Natural killer cell (primary cell): ENCODE measurements at places on chromosomes 6 and 20. TPM values are rescaled to one million over a fixed set of nuclear protein-coding genes. Genes with fewer than 3 reads are reported as not detected.

DNA sequence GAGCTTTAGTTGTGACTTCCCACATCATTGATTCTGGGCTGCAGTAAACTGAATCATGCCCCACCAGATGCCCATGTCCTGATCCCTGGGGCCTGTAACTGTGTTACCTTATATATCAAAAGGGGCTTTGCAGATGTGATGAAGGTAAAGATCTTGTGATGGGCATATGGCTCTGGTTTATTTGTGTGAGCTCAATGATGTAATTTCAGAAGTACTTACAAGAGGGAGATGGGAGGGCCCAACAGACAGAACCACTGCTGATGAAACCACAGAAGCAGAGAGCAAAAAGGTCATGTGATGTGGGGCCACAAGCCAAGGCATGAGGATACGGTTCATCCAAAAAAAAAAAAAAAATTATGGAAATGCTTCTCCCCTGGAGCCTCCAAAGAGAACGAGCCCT is 118.7 kb downstream of the TOX2 start:
- no peak for DNase-seq
- peaks cover 8% of the 10 kb centered on the region for H3K27me3 ChIP-seq
- H3K4me1 ChIP-seq: peaks cover 21% of the 10 kb centered on the region
- no peaks in the 10 kb centered on the region for H3K36me3 ChIP-seq

DNA sequence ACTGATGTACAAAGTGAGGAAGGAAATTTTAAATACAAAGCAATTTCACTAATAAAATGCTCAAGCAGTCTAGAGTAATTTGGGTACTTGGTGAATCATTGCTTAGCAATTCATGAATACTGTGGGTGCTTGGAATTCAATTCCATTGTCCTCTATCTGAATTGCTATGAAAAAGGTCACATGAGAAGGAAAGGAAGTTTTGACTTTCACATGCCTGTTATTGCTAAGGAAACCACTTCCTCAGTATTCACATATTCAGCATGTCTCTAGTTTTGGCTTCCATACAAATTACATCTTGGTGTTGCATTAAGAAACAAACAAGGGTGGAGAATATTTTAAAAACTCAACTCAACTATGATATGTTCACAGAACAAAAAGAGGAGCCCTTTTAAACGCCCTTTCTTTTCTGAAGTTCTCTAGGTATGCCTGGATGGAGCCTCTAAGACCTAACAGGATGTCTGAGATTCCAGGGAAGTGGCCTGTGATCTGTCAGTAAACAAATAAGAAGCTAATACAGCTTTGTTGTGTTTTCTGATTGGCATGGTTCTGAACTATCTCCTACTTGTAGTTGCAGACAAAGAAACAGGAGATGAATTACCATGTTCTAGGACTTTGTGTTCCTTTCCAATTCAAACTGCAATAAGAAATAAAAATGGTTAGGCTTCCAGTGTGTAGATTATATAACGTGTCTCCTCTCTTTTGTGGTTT is 190.4 kb downstream of the OGFRL1 start:
- H3K4me3 ChIP-seq: no peak overlapping the region
- H3K27me3 ChIP-seq: no peaks in the 10 kb centered on the region
- H3K4me1 ChIP-seq: no peaks in the 10 kb centered on the region
- H3K27ac ChIP-seq: no peak overlapping the region

CYP21A2 gene
- total RNA-seq: 0.43 TPM

SEMG1 gene
- total RNA-seq: not detected

DNA sequence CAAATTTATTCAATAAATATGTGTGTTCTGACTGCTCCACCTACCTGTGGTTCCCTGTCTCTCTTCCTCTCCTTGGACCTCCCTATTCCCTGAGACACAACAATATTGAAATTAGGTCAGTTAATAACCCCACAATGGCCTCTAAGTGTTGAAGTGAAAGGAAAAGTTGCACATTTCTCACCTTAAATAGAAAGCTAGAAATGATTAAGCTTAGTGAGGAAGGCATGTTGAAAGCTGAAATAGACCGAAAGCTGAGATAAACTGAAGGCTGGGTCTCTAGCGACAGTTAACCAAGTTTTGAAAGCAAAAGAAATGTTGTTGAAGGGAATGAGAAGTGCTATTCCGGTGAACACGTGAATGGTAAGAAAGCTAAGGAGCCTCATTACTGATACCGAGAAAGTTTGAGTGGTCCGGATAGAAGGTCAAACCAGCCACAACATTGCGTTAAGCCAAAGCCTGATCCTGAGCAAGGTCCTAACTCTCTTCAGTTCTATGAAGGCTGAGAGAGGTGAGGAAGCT is 34.1 kb downstream of the UST start:
- no peak for DNase-seq
- peaks cover 17% of the 10 kb centered on the region for H3K4me1 ChIP-seq
- peak overlapping the region; percentile 64 for H3K27ac ChIP-seq
- peak overlapping the region; percentile 12 for H3K4me3 ChIP-seq
- no peaks in the 10 kb centered on the region for H3K36me3 ChIP-seq

GATA5 gene
- not detected for total RNA-seq

- no peaks in the 10 kb centered on the region for H3K27me3 ChIP-seq
- H3K27ac ChIP-seq: peak overlapping the region; percentile 77
- H3K4me1 ChIP-seq: peaks cover 21% of the 10 kb centered on the region
- no peaks in the 10 kb centered on the region for H3K36me3 ChIP-seq
These were observed 951 bp downstream of the NRSN2 start for GRCh38 chr20:347640-348484.

GRCh38 chr6:227812-228338 is 64.4 kb upstream of the DUSP22 start:
- peaks cover 17% of the 10 kb centered on the region for H3K4me1 ChIP-seq
- no peaks in the 10 kb centered on the region for H3K36me3 ChIP-seq
- no peaks in the 10 kb centered on the region for H3K27me3 ChIP-seq
- H3K27ac ChIP-seq: no peak overlapping the region
- DNase-seq: no peak
- no peak overlapping the region for H3K4me3 ChIP-seq

DNA sequence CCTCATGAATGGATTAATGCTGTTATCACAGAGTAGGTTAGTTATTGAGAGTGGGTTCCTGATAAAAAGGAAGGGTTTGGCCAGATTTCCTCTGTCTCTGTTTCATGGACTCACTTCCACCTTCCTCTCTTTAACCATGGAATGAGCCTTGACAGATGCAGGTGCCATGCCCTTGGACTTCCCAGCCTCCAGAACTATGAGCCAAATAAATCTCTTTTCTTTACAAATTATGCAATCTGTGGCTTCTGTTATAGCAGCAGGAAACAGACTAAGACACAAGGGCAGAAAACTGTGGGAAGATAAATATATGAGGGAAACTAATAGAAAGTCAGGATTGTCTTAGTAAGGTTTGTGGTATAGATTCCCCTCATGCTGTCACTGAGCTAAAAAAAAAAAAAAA is 106.5 kb downstream of the QRSL1 start:
- no peaks in the 10 kb centered on the region for H3K36me3 ChIP-seq
- H3K27ac ChIP-seq: no peak overlapping the region
- no peaks in the 10 kb centered on the region for H3K27me3 ChIP-seq
- no peak overlapping the region for H3K4me3 ChIP-seq
- no peaks in the 10 kb centered on the region for H3K4me1 ChIP-seq

- H3K36me3 ChIP-seq: peaks cover 10% of the 10 kb centered on the region
- H3K4me1 ChIP-seq: peaks cover 33% of the 10 kb centered on the region
- H3K27ac ChIP-seq: no peak overlapping the region
- no peaks in the 10 kb centered on the region for H3K27me3 ChIP-seq
- no peak overlapping the region for H3K4me3 ChIP-seq
These were observed 76.4 kb downstream of the TRAM2 start for GRCh38 chr6:52500238-52501129.

- H3K4me3 ChIP-seq: no peak overlapping the region
- no peaks in the 10 kb centered on the region for H3K4me1 ChIP-seq
- no peaks in the 10 kb centered on the region for H3K27me3 ChIP-seq
- H3K36me3 ChIP-seq: peaks cover 44% of the 10 kb centered on the region
- no peak overlapping the region for H3K27ac ChIP-seq
These were observed 21.9 kb downstream of the SLC17A5 start for GRCh38 chr6:73631849-73632248.

DNA sequence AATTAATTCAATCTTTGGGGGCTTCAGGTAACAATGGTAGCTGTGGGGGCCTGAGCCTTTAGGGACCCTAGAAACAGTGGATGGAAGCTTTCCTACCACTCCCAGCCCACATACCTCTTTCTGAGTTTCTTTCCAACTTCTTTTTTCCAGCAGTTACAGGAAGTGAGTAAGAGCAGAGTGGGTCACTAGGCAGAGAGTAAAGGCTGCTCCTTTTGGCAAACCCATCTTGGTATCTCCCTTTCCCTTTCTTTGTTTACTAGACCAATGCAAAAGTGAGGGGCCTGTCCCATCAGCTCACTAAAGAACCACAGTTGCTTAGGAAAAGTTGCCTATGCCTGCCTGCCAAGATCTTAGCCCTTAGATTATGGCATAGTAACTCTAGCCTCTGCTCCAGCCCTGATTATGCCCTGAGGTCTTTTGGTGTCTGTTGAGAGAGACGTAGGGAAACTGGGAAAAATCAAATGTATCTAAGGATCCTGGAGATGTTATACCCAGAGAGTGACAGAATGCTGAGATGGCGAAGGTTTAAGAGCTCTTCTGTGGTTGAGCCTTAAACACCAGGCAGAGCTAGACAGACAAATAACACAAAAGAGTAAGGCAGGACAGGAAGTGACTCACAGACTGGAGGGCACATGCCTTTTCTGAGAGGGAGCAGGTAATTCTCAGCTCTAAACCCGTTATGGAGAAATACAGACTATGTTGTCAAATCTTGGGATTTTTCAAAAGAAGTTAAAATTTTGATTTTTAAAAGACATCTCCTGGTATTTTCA is 31.3 kb downstream of the TRMT6 start:
- H3K4me3 ChIP-seq: no peak overlapping the region
- DNase-seq: peak; percentile 44
- H3K36me3 ChIP-seq: no peaks in the 10 kb centered on the region
- H3K27me3 ChIP-seq: peaks cover 2% of the 10 kb centered on the region

DNA sequence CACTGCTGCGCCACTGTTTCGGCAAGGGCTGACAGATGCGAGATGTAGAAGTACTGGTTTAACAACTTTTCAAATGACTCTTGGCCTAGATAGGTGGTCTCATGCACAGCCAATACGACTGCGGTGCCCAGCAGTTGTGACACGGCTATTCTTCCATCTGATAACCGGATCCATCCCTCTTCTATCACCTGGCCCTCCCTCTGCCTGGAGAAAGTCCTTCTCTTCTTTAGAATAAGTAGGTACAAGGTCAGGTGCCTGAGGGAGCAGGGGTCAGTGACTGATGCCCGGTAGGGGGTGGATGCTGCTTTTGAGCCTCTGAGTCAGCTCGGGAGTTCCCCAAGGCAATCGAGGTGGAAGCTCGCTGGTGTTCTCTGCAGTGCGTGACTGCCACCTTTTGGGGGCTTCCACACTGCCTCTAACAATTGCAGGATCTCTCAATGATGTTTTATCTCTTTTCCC is 166.8 kb upstream of the GRIK2 start:
- no peaks in the 10 kb centered on the region for H3K4me1 ChIP-seq
- no peaks in the 10 kb centered on the region for H3K36me3 ChIP-seq
- no peak overlapping the region for H3K4me3 ChIP-seq
- no peaks in the 10 kb centered on the region for H3K27me3 ChIP-seq
- no peak overlapping the region for H3K27ac ChIP-seq
